ENCODE measurements at places on chromosomes 2 and 18.

- DNase-seq = no peak
Observed at GRCh38 chr2:54638103-54638502, 85.4 kb upstream of the EML6 start.

DNA sequence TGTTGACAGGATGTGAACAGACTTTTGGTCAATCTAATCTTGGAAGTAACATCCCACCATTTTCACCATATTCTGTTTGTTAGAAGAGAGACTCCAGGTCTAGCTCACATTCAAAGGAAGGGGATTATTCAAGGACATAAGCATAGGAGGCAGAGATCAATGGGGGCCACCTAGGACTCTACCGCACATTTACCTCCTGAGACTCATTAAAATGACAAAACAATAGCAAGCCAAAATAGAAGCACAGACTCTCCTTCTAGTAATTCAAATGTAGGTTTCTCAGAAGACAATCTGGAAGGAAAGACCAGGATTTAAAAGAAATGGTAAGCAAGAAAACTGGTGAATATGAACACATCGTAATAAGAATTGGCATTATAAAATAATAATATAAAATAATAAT lies 156.4 kb upstream of the KYNU start:
- no peak for DNase-seq

GRCh38 chr2:204340511-204340910 lies 204.8 kb upstream of the PARD3B start:
- DNase-seq = no peak

DNA sequence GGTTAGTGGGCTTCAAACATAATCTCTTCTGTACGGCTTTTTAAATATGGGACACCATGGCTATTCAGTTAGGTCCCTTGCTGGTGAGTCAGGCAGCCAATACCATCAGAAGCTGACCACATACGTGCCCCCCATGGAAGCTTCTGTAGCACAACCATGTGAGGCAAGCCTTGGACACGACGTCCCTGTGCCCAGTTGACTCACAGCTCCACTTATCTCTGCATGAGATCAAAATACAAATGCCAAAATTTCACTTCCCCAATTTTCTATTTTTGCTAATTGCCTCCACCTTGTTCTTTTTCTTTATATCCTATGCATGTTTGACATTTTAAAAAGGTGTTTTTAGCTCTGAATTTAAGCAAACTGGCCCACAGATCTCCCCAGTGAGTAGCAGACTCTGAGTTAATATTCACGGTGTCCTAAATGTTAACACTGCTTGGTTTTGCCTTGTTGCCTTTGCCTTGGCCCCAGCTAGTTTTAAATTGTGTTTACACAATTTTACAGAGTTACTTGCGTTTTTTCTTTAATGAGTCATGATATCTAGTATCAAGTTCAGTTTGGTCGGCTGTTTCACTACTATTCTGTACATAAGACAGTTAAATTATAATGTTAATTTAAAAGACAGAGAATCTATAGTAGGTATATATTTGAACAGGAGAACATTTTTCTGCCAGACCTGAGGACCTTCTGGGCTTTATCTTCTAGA lies 77.5 kb downstream of the CDCA7 start:
- DNase-seq = no peak

DNA sequence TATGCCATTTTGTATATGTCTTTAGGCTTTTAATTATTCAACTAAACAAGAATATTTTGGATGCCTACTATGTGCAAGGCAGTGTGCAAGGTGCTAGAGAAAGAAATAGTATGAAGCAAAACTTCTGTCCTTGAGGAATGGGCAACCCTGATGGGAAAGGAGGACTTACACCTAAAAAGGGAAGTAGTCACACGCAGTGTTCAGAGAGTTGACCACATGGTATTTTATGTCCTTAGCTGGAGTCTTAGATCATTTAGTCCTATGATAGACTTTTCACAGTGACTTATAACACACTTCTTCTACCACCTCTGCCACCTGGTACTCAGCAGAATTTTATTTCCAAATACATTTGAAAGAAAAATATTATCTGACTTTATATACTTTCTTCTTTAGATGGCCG lies 291.6 kb downstream of the PLCL1 start:
- DNase-seq = no peak

DNA sequence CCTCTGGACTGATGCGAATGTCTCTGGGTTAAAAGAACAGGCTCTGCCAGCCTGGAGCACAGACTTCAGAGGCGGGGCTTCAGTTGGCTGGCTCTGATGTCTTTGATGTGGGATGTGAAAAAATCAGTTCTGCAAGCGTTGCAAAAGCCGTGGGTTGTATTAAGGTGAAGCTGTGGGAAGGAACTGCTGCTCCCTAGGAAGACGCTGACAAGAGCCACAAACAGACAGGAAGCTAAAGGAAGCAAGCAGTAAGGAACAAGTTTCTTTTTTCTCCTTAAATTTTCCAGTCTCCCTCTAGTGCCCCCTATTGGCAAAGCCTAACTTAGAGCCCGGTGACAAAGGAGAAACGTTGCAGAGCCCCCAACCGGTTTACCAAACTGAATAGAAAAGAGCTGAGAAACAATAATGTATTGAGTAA lies 239.0 kb downstream of the CCDC178 start:
- peak; percentile 26 for DNase-seq

GRCh38 chr2:63192169-63192888 lies 141.7 kb downstream of the OTX1 start:
- DNase-seq = no peak

- DNase-seq = no peak
Observed at GRCh38 chr18:55501982-55502710, 85.8 kb downstream of the TCF4 start.

- no peak for DNase-seq
Observed at GRCh38 chr2:110848519-110849030, 116.2 kb downstream of the ACOXL start.

- DNase-seq = no peak
Observed at GRCh38 chr2:53275743-53276142, 491.9 kb upstream of the CHAC2 start.

DNA sequence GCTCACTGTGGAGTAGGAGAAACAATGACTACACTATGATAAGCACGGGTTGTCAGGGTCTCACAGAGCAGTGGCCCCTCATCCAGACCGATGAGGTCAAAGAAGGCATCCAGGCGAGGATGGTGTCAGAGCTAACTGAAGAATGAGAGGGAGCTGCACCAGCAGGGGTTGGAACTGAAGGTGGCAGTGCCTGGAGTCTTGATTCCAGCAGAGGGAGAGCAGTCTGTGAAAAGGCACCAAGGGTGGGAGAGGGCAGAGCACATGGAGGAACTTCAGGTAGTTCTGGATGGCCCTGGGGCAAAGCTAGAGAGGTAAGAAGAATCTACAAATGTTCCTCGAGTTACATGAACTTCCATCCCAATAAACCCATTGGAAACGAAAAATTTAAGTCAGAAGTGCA lies 12.6 kb downstream of the ELMOD3 start:
- DNase-seq = no peak

DNA sequence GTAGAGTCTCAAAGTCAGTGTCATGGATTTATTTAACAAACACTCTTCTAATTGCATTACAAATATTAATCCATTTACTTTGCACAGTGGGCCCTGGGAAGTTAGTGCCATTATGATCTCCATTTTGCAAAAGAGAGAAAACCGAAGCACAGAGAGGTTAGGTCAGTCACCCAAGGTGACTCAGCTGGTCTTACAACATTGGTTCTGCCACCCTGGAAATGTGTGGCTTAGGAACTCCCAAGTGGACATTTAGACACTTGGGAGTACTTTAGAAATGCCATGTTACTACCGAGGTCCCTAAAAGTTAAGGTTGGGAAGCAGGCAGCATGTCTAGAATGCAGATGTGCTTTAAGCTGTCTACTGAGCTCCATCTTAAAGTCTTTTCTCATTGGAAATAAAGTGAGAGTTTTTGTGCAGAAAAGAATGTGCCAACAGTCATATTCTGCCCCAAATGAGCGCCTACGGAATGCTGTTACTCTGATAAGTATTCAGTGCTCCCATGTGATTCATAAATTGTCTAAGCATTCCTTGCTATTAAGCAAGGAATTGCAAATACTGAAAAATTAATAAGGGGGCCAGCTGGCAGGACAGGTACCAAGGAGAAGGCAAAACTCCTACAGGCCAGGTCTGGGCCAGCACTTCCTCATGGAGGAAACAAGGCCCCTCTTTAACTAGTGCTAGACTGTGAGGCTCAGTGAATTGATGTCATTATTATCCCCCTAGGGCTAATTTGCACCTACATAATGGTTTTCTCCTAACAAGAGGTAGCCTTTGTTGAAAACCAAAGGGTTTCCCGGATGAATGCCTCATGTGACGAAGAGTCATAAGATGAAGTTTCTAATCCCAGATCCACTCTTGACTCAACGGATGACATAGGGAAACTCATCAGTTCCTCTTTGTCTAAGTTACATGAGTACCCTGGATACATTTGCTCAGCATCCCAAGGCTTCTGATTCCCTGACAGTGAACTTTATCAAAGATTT lies 16.3 kb downstream of the NRP2 start:
- no peak for DNase-seq

All from NCI-H460 (cell line).